ENCODE measurements at places on chromosomes 1 and 21. TPM values are rescaled to one million over a fixed set of nuclear protein-coding genes. Genes with fewer than 3 reads are reported as not detected.

- no peak overlapping the region for H3K4me3 ChIP-seq
- H3K27me3 ChIP-seq: no peaks in the 10 kb centered on the region
- no peak for DNase-seq
- no peaks in the 10 kb centered on the region for H3K36me3 ChIP-seq
- no peaks in the 10 kb centered on the region for H3K4me1 ChIP-seq
Observed at GRCh38 chr1:48194801-48195200, 27.7 kb upstream of the SLC5A9 start.

- DNase-seq: no peak
- no peak overlapping the region for H3K27ac ChIP-seq
- no peaks in the 10 kb centered on the region for H3K4me1 ChIP-seq
- no peak overlapping the region for H3K4me3 ChIP-seq
- H3K36me3 ChIP-seq: no peaks in the 10 kb centered on the region
Observed at GRCh38 chr21:46146856-46147255, 8.5 kb downstream of the FTCD start.

GRCh38 chr1:165169028-165169427 is 187.5 kb downstream of the LMX1A start:
- H3K4me3 ChIP-seq: no peak overlapping the region
- DNase-seq: no peak
- no peaks in the 10 kb centered on the region for H3K4me1 ChIP-seq

DNA sequence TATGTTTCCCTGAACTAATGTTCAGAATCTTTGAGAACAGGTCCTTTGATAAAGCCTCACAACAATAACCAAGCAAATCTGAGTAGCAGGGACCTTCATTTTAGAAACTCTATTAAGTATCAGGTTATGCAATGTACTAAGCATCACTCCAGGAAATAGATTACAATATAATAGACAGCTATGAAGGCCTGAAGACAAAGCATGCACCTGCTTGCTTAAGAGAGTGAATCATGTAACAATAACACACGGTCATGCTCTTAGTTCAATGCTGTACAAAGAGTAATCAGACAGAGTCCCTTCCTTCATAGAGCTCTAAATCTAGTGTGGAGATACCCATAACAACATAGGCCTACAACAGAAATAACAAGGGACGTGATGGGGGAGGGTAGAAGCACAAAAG is 8.1 kb upstream of the CMPK1 start:
- no peaks in the 10 kb centered on the region for H3K4me1 ChIP-seq
- no peaks in the 10 kb centered on the region for H3K27me3 ChIP-seq
- no peak overlapping the region for H3K27ac ChIP-seq
- DNase-seq: no peak
- no peaks in the 10 kb centered on the region for H3K36me3 ChIP-seq

GRCh38 chr21:29499734-29500343 is 201.1 kb downstream of the BACH1 start:
- H3K36me3 ChIP-seq: no peaks in the 10 kb centered on the region
- no peak for DNase-seq

- no peak overlapping the region for H3K4me3 ChIP-seq
- H3K27ac ChIP-seq: no peak overlapping the region
- H3K36me3 ChIP-seq: peaks cover 29% of the 10 kb centered on the region
- DNase-seq: no peak
- peaks cover 4% of the 10 kb centered on the region for H3K4me1 ChIP-seq
Observed at GRCh38 chr1:119966020-119966419, 69.7 kb upstream of the ADAM30 start.

DNA sequence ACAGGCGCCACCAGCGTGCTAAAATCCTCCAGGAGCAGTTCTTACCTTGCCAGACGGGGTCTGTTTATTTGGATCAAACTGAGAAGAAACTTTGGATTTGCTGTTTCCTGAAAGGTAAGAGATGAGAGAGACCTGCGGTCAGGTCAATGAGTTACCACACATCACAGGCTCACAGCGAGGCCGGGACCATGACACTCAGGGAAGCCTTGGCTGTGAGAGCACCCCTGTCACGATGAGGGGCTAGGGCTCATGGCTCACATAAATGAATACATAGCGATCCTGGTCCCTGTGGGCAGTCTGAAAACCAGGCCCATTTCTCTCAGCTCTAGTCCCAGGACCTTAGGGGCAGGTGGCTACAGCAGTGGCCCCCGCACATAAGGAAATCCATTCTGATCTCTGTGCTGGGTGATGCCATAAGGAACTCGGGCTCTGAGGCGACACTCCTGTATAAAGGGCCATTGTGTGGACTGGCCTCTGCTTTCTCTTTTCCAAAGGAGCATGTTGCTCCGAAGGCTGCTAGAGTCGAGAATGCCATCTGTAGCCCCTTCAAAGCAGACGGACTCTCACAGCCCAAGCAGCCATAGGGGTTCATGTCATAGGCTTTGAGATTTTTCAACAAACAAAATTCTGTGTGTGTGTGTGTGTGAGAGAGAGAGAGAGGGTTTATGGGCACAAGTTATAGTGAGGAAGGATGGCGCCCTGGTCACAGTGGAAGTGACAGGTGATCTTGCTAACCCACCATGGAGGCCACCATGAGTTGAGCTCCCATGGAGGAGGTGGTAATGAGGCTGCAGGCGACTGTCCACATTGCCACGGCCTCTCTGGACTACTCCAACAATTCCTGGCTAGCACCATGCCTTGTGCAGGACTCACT is 9.0 kb upstream of the SRM start:
- no peaks in the 10 kb centered on the region for H3K4me1 ChIP-seq
- DNase-seq: no peak
- H3K36me3 ChIP-seq: peaks cover 59% of the 10 kb centered on the region
- no peaks in the 10 kb centered on the region for H3K27me3 ChIP-seq

DNA sequence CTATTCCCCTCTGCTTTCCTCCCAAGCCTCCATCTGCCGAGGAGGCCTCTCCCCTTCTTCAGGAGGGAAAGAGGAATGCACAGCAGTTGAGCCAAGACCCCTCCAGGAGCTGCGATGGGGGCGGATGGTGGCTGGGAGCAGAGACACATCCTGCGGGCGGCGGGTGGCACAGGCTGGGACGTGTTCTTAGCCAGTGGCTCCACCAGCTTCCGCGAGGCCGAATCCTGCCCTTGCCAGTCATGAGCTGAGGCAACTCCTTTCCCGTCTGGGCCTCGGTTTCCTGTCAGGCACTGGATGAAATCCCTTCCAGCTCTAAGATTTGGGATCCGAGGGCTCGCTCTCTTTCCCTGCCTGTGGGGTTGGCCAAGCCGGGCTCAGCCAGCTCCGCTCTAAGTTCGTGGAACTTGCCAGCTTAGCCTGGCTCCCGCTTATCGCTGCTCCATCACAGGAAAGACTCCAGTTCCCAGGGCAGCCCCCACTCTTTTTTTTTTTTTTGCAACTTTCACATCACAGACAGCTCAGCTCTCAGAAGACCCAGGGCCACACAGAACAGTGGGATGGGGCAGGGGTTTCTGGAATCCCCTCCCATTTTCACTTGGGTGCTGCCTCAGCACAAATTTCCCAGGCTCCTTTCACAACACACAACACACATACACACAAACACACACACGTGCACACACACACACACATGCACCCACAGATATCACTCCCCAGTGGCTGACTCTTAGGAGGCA is 506 bp downstream of the MYOM3 start:
- no peak overlapping the region for H3K27ac ChIP-seq
- H3K36me3 ChIP-seq: no peaks in the 10 kb centered on the region
- DNase-seq: peak; percentile 4
- no peaks in the 10 kb centered on the region for H3K27me3 ChIP-seq
- no peaks in the 10 kb centered on the region for H3K4me1 ChIP-seq
- no peak overlapping the region for H3K4me3 ChIP-seq

- no peaks in the 10 kb centered on the region for H3K27me3 ChIP-seq
- H3K36me3 ChIP-seq: no peaks in the 10 kb centered on the region
- H3K27ac ChIP-seq: no peak overlapping the region
- no peak overlapping the region for H3K4me3 ChIP-seq
Observed at GRCh38 chr1:9494936-9495758, 44.1 kb upstream of the SLC25A33 start.

- no peak overlapping the region for H3K27ac ChIP-seq
- no peaks in the 10 kb centered on the region for H3K36me3 ChIP-seq
- H3K4me3 ChIP-seq: no peak overlapping the region
- no peaks in the 10 kb centered on the region for H3K27me3 ChIP-seq
- no peak for DNase-seq
- no peaks in the 10 kb centered on the region for H3K4me1 ChIP-seq
Observed at GRCh38 chr21:41884501-41885030, 5.4 kb upstream of the PRDM15 start.

- H3K4me3 ChIP-seq: no peak overlapping the region
- H3K4me1 ChIP-seq: peaks cover 65% of the 10 kb centered on the region
Observed at GRCh38 chr21:38987633-38988508, 182.1 kb downstream of the ETS2 start.

- H3K36me3 ChIP-seq: no peaks in the 10 kb centered on the region
- no peaks in the 10 kb centered on the region for H3K27me3 ChIP-seq
- no peak overlapping the region for H3K4me3 ChIP-seq
- no peaks in the 10 kb centered on the region for H3K4me1 ChIP-seq
Observed at GRCh38 chr21:41321908-41322495, 5.4 kb downstream of the FAM3B start.

DNA sequence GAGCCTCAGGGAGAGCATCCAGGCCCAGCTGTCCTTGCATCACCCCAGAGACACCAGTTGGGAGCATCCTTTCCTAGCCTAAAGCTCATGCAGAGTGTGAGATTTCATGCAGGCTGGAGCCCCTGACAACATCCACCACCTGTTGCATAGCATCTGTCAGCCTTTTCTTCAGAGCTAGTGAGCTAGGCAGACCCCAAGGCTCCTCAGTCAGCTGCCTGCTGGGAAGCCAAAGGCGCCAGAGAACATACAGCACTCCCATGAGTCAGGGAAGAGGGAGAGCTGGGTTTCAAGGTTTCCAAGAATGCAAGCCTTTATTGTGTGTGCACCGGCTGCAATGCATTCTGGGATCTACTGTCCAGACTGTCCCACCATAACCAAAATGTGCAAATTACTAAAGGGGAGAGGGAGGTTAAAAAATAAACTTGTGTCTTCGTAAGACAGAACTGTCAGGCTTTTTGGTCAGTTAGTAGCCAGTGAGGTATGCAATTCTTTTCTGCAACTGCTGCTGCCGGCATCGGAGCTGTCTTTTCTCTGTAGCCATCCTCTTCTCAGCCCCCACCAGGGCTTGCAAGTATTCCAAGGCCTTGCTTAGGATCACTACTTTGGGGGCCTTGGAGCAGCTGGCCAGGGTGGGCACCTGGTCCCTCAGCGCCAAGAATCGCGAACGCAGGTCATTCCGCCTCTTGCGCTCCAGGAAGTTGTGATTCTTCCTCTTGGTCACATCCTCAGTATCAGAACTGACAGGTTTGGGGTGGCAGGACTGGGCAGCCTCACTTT is 4.6 kb downstream of the MYCL start:
- no peak overlapping the region for H3K4me3 ChIP-seq
- no peaks in the 10 kb centered on the region for H3K4me1 ChIP-seq
- no peak for DNase-seq
- H3K36me3 ChIP-seq: no peaks in the 10 kb centered on the region

The TEX38 gene
- total RNA-seq: not detected

The CLCA1 gene
- total RNA-seq: 0.15 TPM

The IQCC gene
- 2.4 TPM for total RNA-seq

The TNFRSF1B gene
- total RNA-seq: 79.0 TPM

The TP73 gene
- 12.3 TPM for total RNA-seq

The BRDT gene
- not detected for total RNA-seq

The BSND gene
- total RNA-seq: not detected

The DENND2C gene
- 6.1 TPM for total RNA-seq

The MMEL1 gene
- 5.9 TPM for total RNA-seq
